ENCODE measurements at places on chromosomes 2 and 18. TPM values are rescaled to one million over a fixed set of nuclear protein-coding genes. Genes with fewer than 3 reads are reported as not detected.
A peak's percentile ranks its signal among the peaks of the same experiment; 100 is the strongest.

DNA sequence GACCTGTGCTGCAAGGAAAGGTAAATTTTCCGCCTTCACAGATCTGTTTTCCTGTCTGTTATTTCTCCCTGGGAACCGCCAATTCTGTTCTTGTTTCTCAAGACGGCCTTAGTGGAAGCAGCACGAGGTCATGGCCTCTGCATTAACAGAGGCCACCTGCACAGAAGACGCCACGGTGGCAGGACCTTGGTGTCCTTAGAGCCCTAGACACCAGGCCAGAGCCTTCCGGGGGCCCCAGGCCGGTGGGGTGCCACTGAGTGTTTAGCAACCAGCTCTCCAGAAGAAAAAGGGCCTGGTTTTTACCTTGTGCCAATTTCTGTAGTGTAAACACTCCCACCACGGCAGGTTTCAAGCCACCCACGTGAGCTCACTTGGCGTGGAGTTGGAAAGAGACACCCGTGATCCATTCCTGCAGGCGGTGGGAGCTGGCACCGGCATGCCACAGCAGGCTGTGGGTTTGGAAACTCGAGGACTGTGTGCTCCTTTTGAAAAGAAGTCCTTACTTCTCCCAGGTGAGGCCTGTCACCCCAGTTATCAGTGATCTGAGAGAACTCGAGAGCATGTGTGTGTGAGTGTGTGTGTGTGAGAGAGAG is 103.9 kb upstream of the HDAC4 start:
- no peak for ATAC-seq

DNA sequence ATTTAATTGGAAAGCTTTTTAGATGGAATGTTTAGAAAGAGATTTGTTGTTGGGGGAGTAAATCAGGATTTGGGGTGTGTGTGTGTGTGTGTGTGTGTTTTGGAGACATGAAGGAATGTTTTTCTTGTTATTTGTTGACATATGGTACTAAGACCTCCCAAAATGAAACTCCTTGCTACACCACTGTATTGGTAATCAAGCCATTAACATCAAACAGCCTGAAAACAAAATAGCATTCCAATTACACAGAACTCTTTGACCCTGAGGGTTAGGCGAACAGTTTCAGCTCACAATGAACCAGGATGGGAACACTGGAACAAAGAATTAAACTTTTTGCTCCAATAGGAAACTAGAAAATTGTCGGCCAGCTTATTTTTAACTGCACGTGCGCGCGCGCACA is 41.7 kb upstream of the DARS1 start:
- no peak for ATAC-seq

DNA sequence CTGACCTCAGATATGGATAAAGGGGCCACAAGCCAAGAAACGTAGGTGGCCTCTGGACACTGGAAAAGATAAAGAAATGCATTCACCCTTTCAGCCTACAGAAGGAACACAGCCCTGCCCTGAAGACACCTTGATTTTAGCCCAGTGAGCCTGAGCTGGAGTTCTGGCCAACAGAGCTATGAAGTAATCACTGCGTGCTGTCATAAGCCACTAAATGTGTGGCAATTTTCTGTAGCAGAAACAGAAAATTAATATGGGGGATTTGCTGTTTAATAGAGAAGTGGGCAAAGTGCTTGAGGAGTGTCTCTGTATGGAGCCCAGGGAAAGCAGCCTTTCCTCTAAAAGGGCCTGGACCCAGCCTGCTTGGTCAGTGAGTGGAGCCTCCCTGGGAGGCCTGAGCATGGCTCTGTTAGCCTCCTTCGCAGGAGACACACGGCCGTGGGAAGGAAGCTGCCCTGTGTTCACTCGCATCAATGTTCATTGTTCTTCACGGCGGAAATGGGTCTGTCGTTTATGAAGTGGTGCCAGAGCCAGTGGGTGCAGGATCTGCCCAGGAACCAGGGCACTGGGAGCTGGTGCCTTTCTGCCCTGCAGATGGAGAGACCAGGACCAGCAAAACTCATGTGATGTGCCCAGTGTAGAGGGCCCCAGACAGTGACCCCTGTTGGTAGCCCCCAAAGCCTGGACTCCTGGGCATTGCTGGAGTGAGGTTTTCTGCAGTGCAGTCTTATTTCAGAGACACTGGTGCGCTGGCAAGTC is 268.9 kb downstream of the NDUFA10 start:
- peak; percentile 11 for ATAC-seq

- ATAC-seq, result no peak
Measured at GRCh38 chr2:133444465-133444864, 123.8 kb downstream of the NCKAP5 start.

DNA sequence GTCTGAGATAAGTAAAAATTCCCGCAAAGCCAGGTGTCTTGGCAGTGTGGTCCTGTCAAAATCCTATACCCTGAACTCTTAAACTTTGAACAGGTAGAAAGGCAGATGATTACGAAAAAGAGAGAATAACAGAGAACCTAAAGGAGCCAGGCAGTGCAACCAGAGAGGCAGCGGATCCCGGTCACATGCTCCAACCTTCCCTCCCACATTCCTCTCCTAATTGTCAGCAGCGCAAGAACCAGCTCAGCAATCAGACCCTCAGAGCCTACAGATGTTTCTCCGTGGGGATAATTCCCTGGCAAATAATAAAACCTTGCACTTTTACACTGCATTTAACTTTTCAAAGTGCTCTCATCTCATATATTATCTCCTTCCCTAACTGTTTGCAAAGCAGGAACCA is 124.8 kb downstream of the EPHA4 start:
- no peak for ATAC-seq

DNA sequence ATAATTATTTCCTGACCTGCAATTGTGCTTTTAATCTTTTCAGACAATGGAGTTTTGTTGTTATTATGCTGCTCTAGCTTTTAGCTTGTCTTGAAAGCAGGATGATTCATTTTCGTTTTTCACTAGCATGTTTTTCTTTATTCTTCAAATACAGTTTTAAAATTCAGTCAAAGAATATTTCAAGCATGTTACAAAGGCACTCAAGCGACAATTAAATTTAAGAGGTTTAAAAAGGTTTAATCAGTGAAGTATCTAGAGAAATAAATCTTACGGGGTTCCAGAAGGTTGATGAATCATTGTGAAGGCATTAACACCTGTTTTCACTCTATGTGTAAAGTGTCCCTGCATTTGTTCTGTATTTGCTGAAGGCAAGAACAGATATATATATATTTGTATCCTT is 390.7 kb upstream of the TMEFF2 start:
- ATAC-seq, result no peak

- ATAC-seq, result no peak
Measured at GRCh38 chr2:58419983-58420382, 178.9 kb upstream of the FANCL start.

DNA sequence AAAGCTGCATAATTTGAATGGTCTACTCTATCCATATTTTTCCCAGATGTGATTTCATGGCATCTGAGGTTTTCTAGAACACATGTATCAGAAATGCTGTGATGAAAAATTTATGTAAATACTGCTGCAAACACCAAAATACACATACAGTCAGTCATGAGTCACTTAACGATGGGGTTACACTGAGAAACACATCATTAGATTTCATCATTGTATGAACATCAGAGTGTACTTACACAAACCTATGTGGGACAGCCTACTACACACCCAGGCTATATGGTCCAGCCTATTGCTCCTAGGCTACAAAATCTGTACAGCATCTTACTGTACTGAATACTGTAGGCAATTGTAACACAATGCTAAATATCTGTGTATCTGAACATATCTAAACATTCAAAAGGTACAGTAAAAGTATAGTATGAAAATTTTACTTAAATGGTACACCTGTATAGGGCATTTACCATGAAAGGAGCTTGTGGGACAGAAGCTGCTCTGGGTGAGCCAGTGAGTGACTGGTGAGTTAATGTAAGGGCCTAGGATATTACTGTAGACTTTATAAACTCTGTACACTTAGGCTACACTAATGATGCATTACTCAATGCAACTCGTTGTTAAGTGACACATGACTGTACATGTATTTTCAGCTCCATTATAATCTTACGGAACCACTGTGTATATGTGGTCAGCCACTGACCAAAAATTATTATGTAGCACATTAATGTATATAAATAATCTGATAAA is 33.5 kb downstream of the PNO1 start:
- ATAC-seq, result peak; percentile 95

GRCh38 chr18:67633939-67634338 is 117.4 kb upstream of the DSEL start:
- ATAC-seq, result no peak

DNA sequence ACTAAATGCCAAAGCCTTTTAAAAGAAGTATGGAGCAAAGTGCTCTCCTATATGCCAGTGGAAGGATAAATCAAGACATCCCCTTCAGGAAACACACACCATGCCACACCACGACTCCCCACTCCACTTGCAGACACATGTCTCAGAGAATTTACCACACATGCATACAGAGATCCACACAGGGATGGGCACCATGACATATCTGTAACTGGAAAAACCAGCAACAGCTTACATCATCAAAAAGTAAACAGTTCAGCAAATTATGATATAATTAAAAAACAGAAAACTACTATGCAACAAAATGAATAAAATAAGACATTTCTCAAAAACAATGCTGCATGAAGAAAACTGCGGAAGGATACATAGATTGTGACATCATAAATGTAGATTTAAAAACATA is 29.6 kb downstream of the RBMS1 start:
- ATAC-seq, result no peak

DNA sequence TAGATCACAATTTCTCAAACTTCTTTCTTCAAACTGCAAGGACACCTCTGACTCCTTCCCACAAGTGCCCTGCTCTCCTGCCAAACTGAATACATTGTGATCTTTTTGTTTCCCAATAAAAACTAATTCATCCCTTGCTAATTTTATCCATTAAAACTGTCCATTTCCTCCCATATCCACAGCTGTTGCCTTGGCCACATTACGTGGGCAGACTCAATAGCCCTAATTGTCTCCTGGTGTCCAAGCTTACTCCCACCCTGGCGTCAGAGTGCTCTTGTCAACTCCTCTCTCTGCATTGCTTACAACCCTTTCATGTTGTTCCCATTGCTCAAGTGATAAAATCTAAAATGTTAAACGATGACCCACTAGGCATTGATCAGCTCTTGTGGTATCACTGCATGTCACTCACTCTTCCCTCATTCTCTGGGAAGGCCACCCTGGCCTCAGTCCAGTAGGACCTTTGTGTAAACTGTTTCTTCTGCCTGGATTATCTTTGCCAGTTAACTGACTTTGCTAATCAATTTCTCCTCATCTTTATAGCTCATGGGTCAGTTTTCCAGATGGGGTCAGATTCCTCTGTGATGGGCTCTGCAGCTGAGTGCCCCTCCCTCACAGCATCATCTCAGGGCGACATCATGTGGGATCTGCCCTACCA is 525.0 kb downstream of the SLC4A3 start:
- ATAC-seq, result no peak

- ATAC-seq, result no peak
Measured at GRCh38 chr18:75544496-75544895, 117.0 kb upstream of the SMIM21 start.

GRCh38 chr18:4251206-4251605 is 203.9 kb downstream of the DLGAP1 start:
- ATAC-seq, result no peak

DNA sequence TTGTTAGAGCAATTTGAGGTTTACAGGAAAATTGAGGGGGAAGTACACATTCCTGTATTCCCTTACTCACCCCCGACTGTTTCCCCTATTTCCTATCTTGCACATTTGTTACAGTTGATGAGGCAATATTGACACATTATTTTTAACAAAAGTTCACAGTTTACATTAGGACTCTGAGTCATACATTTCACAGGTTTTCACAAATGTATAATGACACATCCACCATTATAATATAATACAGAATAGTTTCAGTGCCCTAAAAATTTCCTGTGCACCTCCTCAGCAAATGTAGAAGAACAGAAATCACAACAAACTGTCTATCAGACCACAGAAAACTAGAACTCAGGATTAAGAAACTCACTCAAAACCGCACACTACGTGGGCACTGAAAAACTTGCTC is 160.6 kb upstream of the RMP24 start:
- ATAC-seq, result no peak

- no peak for ATAC-seq
Measured at GRCh38 chr2:143504397-143504796, 375.2 kb downstream of the ARHGAP15 start.

GRCh38 chr18:42230636-42231035 is 275.6 kb downstream of the PIK3C3 start:
- ATAC-seq, result no peak

- ATAC-seq, result no peak
Measured at GRCh38 chr18:75548353-75548905, 120.9 kb upstream of the SMIM21 start.

DNA sequence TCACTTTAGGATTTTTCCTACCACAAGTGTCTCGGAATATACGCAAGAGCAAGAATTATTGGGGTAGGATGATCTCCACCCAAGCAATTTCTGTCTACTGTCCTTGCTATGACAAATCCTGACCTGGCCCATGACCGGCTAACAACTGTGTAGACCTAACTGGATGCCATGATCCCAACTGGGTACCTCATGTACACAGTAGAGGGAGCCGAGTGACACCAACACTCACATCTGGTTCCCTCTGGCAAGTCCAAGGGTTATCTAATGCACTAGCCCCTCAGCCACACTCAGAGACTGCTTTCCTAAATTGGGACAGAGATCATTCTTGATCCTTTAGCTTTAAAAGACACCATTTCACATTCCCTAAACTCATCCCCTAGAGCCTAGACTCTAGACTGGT is 60.7 kb upstream of the ZNF532 start:
- ATAC-seq, result no peak

The HMSD gene
- total RNA-seq, result 24.2 TPM

The NEU4 gene
- total RNA-seq, result 1.1 TPM

The SYT4 gene
- total RNA-seq, result not detected

The HSBP1L1 gene
- total RNA-seq, result 2.7 TPM

The GULP1 gene
- not detected for total RNA-seq

The BOK gene
- 0.16 TPM for total RNA-seq

The ERFE gene
- not detected for total RNA-seq

The CCDC68 gene
- total RNA-seq, result 0.16 TPM

The CROCC2 gene
- total RNA-seq, result not detected

The GALM gene
- total RNA-seq, result 85.2 TPM

The KLHL41 gene
- not detected for total RNA-seq

The GPR155 gene
- total RNA-seq, result 16.4 TPM

The SRSF7 gene
- 199 TPM for total RNA-seq

The SNED1 gene
- 4.8 TPM for total RNA-seq

The MRPL19 gene
- 37.0 TPM for total RNA-seq
